Neural crest cell (in vitro differentiated cells): ENCODE measurements at places on chromosomes 7 and 10. TPM values are rescaled to one million over a fixed set of nuclear protein-coding genes. Genes with fewer than 3 reads are reported as not detected.

Gene GPR15LG
- not detected in 2 replicates for total RNA-seq

DNA sequence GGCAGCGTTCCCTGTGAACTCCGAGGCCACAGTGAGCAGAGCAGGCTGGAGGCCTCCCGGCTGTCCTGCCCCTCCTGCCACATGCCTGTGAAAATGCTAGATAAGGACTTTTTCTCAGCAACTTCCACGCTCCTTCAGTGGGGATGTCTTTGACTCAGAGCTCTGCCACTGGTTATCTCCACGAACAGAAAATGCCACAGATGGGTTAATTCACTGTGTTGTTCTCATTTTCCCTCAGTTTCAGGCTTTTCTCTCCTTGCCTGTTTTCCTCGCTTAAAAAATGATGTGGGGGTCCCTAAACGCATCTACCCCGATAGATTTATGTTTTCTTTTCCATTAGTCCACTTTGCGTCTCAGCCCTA, 51.3 kb downstream of the IKZF1 start:
- H3K27me3 ChIP-seq: no peaks in the 10 kb centered on the region
- DNase-seq: no peak
- no peak overlapping the region for H3K4me3 ChIP-seq

DNA sequence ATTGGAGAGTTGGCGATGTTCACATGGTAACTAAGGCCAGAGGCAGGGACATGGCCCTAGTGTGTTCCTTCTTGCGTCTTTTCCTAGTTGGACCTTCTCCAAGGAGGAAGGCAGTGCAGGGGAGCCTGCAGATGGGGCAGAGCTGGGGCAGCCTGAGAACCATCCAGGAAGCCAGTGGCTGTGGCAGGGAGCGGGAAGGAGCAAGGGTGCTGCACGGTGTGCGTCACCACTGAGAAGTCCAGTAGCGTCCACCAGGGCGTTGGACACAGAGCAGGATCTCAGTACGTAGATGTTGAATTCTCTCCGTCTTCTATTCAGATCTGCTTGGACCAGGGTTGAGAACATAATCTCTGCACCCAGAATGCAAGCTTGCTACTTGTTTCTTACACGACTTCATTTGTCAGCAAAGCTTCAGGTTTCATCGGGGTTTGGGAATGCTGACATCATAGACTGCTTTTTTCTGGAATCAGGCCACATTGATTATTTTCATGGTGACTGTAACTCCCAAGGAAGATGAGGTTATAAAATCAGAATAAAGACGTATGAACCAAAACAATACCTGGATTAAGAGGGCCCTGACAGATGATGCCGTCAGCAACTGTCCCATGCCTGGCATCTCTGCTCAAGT, 130.3 kb downstream of the HECW1 start:
- H3K27ac ChIP-seq: no peak overlapping the region
- no peak for DNase-seq
- no peaks in the 10 kb centered on the region for H3K36me3 ChIP-seq
- no peak overlapping the region for H3K4me3 ChIP-seq

GRCh38 chr10:112839928-112840654, 110.0 kb upstream of the TCF7L2 start:
- peaks cover 29% of the 10 kb centered on the region for H3K27me3 ChIP-seq
- no peak overlapping the region for H3K4me3 ChIP-seq
- DNase-seq: no peak

- H3K4me3 ChIP-seq: no peak overlapping the region
- H3K4me1 ChIP-seq: no peaks in the 10 kb centered on the region
- H3K27ac ChIP-seq: no peak overlapping the region
- no peaks in the 10 kb centered on the region for H3K36me3 ChIP-seq
These were observed 86.1 kb downstream of the RGS10 start for GRCh38 chr10:119456435-119456810.
